ENCODE measurements at places on chromosomes 4 and X. TPM values are rescaled to one million over a fixed set of nuclear protein-coding genes. Genes with fewer than 3 reads are reported as not detected.

GRCh38 chr4:92111493-92111892 is 192.3 kb upstream of the GRID2 start:
- no peak for DNase-seq
- H3K4me1 ChIP-seq, result no peaks in the 10 kb centered on the region
- no peak overlapping the region for H3K4me3 ChIP-seq
- no peaks in the 10 kb centered on the region for H3K36me3 ChIP-seq
- no peak overlapping the region for H3K27ac ChIP-seq

DNA sequence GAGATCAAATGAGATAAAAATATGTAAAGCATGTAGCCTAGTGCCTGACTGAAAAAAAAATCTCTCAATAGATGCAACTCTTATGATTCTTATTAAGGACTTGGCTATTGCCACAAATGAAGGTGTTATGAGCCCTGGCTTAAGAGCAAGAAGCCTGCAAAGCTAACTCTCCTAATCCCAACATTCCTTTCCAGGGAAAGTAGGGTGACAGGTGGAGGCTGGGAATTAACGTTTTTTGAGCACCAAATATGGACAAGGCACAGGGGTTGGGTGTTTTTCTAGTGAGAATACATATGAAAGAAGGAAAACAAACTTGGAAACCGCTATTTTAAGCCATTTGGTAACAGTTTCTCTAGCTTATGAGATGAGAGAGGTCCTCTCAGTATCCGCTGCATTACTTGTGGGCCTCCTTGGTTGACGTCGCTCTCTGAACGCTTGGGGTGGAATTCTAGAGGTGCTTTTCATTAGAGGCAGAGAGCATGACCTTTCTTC is 2.4 kb downstream of the RHOH start:
- no peaks in the 10 kb centered on the region for H3K27me3 ChIP-seq
- peaks cover 2% of the 10 kb centered on the region for H3K4me1 ChIP-seq
- H3K36me3 ChIP-seq, result no peaks in the 10 kb centered on the region
- no peak for DNase-seq

GRCh38 chr4:1654216-1654955 is 29.7 kb downstream of the FAM53A start:
- H3K36me3 ChIP-seq, result no peaks in the 10 kb centered on the region
- H3K27me3 ChIP-seq, result no peaks in the 10 kb centered on the region
- no peak overlapping the region for H3K4me3 ChIP-seq
- no peak for DNase-seq

DNA sequence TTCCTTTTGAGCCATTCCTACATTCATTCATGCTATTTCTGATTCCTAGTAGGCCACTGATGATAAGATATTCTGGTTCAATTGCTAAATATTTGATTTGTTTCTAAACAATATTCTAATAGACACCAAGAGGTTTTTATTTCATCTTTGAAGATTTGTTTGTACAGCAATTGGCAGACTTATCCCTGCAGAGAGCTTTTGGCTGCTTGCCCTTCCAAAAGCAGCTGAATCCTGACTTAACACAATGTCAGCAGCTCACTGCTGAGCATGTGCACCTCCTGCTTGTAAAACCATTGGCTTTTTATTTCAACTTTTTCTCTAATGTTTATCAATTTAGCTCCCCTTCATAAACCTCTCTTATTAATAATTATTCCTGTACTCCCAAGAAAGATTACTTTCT is 45.3 kb downstream of the MMRN1 start:
- H3K4me3 ChIP-seq, result no peak overlapping the region
- no peak overlapping the region for H3K27ac ChIP-seq
- no peak for DNase-seq
- no peaks in the 10 kb centered on the region for H3K27me3 ChIP-seq

GRCh38 chrX:40844471-40844870 is 109.1 kb upstream of the MED14 start:
- no peak overlapping the region for H3K27ac ChIP-seq
- no peaks in the 10 kb centered on the region for H3K36me3 ChIP-seq
- H3K4me1 ChIP-seq, result peaks cover 1% of the 10 kb centered on the region
- DNase-seq, result no peak
- H3K27me3 ChIP-seq, result no peaks in the 10 kb centered on the region

- H3K36me3 ChIP-seq, result no peaks in the 10 kb centered on the region
- no peak overlapping the region for H3K4me3 ChIP-seq
- H3K27ac ChIP-seq, result no peak overlapping the region
- no peak for DNase-seq
These were observed 13.1 kb downstream of the RBM10 start for GRCh38 chrX:47158131-47158530.

DNA sequence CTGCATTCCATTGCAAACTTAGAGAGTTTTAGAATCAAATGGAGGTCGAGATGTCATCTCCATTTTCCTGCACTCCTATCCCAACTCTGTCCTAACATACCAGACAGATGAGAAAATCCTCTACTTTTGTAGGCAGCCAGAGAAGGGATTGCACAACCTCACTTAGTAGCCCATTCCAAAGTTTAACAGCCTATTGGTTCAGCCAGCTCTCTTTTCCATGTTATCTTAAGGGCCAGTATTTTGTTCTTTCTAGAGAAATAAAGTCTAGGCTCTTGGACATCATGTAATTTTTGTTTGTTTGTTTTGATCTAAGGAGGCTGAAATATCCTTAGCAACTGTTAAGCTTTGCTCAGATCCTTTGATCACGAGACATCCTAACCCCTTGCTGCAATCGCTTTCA is 173.0 kb downstream of the COX18 start:
- H3K4me3 ChIP-seq, result no peak overlapping the region
- peaks cover 5% of the 10 kb centered on the region for H3K4me1 ChIP-seq
- H3K27ac ChIP-seq, result no peak overlapping the region
- DNase-seq, result no peak
- H3K27me3 ChIP-seq, result no peaks in the 10 kb centered on the region

DNA sequence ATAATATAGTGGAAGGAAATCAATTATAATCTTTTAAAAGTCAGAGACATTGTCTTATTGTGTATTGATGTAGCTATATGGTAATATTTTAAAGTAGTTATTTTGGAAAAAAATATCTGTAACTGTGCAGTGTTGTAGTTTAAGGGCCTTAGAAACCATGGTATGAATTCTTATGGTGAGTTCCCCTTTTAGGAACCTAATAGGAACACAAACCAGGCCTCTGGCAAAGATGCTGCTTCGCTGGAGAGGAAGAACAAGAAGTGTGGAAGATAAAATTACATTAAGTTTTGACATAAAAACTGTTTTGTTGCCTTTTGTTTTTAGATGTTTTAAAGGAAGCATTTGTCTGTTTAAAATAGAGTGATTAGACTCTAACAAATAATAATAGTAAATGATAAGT is 10.9 kb upstream of the TMPRSS11D start:
- DNase-seq, result no peak
- H3K27me3 ChIP-seq, result no peaks in the 10 kb centered on the region
- H3K4me1 ChIP-seq, result no peaks in the 10 kb centered on the region
- H3K27ac ChIP-seq, result no peak overlapping the region

GRCh38 chrX:108417257-108417656 is 21.0 kb downstream of the COL4A6 start:
- DNase-seq, result no peak
- no peaks in the 10 kb centered on the region for H3K36me3 ChIP-seq
- no peak overlapping the region for H3K4me3 ChIP-seq
- no peaks in the 10 kb centered on the region for H3K27me3 ChIP-seq
- no peaks in the 10 kb centered on the region for H3K4me1 ChIP-seq

DNA sequence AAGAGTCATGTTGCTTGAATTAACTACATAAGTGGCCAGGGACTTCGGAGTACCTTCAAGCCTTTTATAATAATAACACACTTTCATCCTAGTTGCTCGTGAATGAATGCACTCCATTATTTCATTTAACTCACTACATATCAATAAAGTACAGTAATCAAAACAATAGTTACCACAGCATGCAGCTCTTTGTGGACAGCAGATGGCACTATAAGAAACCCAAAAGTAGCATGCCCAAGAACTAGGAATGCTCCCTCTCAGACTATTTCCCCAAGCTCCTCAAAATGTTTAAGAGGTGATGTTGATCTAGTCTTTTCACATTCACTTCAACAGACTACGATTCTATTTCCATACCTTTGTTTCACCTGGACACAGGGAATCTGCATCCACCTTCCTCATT is 500.8 kb upstream of the DIAPH2 start:
- H3K27me3 ChIP-seq, result no peaks in the 10 kb centered on the region
- DNase-seq, result no peak
- no peak overlapping the region for H3K27ac ChIP-seq

DNA sequence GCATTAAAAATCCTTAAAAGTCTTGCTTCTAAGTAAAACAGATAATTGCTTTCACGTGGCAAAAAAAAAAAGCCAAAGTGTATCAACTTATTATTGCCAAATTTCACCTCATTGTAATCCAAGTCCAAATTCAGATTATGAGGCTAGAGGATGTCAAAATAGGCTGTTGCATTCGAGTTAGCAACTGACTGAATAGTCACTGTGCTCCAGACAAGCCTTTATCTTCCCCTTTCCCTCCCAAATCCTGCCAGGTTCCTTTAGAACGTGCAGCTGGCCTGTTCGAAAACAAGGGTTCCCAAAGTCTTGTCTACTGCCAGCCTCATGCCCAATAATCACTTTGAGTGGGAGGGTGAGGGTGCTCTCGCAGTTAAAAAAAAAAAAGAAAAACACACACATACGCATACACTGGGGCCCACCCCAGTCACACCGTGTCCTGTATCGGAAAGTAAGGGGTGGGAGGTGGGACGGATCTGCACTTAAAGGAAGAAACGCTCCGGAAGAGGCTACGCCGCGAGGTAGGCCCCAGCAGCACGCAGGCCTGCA is 603 bp downstream of the MAD2L1 start:
- peaks cover 4% of the 10 kb centered on the region for H3K4me1 ChIP-seq
- peak overlapping the region; percentile 94 for H3K27ac ChIP-seq
- peak overlapping the region; percentile 82 for H3K4me3 ChIP-seq
- H3K27me3 ChIP-seq, result no peaks in the 10 kb centered on the region
- DNase-seq, result no peak
- no peaks in the 10 kb centered on the region for H3K36me3 ChIP-seq

GRCh38 chr4:118917582-118917981 is 28.9 kb downstream of the SYNPO2 start:
- H3K4me1 ChIP-seq, result peaks cover 14% of the 10 kb centered on the region
- no peak overlapping the region for H3K4me3 ChIP-seq
- H3K27me3 ChIP-seq, result no peaks in the 10 kb centered on the region
- no peak for DNase-seq

GRCh38 chr4:68272860-68273259 is 27.4 kb upstream of the TMPRSS11B start:
- H3K27me3 ChIP-seq, result no peaks in the 10 kb centered on the region
- H3K4me1 ChIP-seq, result no peaks in the 10 kb centered on the region
- no peak overlapping the region for H3K27ac ChIP-seq
- DNase-seq, result no peak
- H3K4me3 ChIP-seq, result no peak overlapping the region

GRCh38 chrX:4627414-4627813 is 914.0 kb upstream of the PRKX start:
- DNase-seq, result no peak
- no peaks in the 10 kb centered on the region for H3K4me1 ChIP-seq
- H3K36me3 ChIP-seq, result no peaks in the 10 kb centered on the region
- H3K27ac ChIP-seq, result no peak overlapping the region
- no peaks in the 10 kb centered on the region for H3K27me3 ChIP-seq
- no peak overlapping the region for H3K4me3 ChIP-seq

HTT gene
- 13.3 TPM for polyA plus RNA-seq

DKC1 gene
- 60.6 TPM for polyA plus RNA-seq

RASGEF1B gene
- polyA plus RNA-seq, result 3.9 TPM

CSAG2 gene
- polyA plus RNA-seq, result not detected

RPS6KA6 gene
- polyA plus RNA-seq, result 3.1 TPM

TEX13B gene
- polyA plus RNA-seq, result not detected

APBB2 gene
- polyA plus RNA-seq, result 30.9 TPM

Measured in ovary (tissue), 10 donors.